Activated T-cell treated with anti-CD3 and anti-CD28 coated beads, Interleukin-2, amount 50 U/mL, for 48 hours (primary cell): ENCODE measurements at places on chromosomes 7 and 10.
A peak's percentile ranks its signal among the peaks of the same experiment; 100 is the strongest.

DNA sequence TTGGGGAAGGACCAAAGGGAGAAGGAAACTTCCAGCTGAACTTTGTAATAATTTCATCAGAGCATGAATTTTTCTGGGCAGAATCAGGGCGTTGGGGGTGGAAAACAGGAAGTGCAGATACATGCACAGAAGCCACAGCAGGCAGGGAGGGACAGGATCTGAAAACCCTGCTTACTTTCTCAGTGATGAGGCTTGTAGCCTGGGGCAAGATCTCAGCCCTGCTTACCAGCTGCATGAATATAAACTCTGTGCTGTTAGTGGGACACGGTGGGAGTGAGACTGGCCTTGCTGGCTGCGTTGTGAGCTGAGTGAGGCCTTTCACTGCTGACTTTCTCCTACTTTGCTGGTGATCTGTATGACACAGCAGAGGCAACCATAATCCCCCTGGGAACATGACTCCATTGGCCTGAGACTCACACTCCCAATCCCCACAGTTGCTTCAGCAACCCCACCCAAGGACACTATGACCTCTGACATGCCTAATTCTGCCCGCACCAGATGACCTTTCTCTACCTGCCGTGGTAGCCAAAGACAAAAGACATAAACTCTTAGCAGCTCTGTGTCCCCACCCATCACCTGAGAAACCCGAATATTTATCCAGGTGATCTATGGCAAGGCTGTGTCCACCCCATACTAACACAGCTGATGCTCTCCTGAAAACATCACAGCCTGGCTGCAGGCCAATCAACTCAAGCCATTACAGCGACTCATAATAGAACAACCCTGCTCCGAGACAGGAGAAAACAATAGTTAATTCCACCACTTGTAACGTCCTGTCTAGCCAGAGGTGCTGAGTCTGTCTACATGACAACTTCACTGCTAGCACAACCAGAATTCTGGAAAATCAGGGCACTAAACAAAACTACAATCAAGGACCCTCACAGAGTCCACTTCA is 190.7 kb upstream of the CHRM2 start:
- no peak for DNase-seq

DNA sequence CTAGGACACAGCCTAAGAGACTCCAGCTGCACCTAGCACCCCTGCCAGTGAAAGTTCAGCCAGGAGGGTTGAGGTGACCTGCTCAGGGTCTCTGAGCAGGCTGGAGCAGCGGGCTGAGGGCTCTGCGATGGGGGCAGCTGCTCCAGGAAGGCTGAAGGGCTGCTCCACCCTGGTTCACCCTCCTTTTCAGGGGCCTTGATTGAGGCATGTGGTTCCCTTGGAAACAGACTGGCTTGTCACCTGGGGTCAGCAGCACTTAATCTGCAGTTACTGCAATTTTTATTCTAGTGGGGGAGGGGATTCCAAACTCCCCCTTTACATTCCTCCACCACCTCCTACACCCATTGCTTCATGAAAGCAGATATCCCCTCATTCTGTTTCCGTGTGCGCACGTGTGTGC is 85.3 kb upstream of the UNC5B start:
- no peak for DNase-seq

GRCh38 chr10:3538656-3539531 is 246.1 kb downstream of the KLF6 start:
- peak; percentile 27 for DNase-seq

DNA sequence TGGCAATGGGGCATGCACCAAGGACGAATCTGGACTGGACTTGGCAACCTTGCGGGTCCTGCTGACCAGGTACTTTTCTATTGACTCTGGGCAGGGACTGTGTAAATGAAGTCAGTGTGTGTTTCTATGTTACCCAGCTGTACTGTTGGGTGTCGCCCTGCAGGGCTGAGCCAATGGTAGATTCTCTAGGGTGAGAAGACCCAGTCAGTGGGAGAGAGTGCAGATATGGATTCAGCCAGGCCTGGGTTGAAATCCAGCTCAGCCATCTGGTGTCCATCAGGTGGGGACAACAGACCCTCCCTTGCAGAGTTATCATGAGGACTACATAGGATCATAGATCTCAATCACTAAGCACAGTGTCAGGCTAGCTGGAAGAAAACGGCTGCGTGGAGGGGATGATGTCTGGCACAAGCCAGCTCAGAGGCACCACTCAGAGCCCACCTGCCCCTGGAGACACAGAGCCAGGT is 4.9 kb upstream of the PPIF start:
- no peak for DNase-seq

- no peak for DNase-seq
These were observed 868.0 kb downstream of the KCNMA1 start for GRCh38 chr10:76769582-76769981.

DNA sequence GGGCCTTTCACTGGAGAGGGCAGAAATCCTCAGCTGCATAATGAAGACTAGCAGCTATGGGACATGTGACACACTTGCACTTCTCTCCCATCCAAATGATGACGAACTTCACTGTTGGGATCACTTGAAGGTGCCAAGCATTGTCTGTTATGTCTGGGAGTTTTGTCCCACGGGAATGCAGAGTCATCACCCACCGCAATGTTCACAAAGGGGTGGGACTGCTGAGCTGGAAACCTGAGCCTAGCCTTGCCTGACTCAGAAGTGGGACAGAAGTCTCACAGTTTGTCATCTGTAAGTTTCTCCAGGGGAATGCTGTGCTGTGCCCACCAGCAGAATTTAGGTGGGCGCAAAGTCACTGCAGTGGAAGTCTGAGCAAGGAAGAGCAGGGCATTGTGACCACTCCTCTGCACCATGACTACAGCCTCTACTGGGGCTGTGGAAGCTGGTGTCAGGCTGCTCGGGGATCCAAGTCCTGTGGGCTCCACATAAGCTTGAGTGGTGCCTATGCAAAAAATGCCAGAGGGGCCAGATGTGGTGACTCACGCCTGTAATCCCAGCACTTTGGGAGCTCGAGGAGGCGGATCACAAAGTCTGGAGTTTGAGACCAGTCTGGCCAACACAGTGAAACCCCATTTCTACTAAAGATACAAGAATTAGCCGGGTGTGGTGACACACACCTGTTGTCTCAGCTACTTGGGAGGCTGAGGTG is 472.0 kb upstream of the CNTNAP2 start:
- no peak for DNase-seq

DNA sequence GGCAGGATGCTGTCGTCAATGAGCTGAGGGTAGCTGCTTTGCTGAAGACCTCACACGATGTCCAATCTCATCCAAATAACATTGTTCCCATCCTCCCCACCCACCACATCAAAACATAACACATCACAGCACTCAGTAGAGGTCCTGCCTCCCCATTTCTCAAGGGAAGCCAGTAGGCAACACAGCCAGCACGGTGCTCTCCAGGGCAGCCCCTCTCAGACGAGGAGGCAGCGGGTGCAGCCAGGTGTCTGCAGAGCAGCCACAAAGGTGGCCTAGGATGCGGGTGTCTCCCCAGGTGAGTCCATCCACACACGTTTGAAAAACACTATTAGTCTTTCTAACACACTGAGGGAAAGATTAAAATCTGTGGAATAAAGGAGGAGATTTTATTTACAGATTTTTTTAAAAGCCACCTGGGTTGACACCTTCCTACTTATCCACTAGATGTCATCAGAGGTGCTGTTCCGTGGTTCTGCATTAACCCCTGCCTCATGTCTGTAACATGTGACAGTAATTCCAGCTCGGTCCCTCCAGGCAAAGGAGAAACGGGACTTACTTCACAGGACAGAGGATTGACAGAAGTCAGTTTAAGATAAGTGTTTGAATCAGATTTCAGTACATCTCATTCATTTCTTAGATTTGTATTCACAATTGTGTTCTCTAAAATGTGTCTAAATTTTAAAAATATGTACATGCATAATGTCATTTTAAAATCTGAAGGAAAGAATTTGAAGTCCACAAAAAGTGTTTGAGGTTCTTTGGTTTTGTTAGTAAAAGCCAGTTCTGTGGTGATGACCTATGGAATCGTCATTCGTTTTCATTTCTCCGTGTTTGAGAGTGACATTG is 68.0 kb downstream of the LANCL2 start:
- DNase-seq: no peak

DNA sequence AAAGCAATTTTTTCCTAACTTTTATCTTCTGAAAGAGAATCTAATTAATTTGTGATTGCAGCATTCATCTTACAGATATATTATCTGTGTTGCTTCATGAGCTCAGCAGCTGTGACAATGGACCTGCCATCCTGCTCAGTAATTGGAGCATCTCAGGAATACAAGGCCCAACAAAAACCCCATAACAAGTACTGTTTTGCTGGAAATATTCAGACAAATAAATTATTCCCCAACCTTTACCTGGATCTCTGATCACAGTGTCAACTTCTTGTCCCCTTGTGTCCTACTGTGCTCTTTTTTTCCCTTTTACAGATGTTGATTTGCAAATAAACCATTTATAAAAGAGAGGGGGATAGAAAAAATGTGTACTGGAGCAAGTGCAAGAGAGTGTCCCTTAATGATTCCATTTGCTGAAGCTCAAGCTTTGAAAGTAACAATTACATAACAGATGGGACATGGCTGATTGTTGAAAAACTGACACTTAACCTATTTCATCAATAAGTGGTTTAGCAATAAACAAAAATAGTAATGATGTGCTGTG is 1063.4 kb upstream of the GHITM start:
- no peak for DNase-seq

- no peak for DNase-seq
These were observed 626.5 kb downstream of the SDK1 start for GRCh38 chr7:3927446-3928110.

DNA sequence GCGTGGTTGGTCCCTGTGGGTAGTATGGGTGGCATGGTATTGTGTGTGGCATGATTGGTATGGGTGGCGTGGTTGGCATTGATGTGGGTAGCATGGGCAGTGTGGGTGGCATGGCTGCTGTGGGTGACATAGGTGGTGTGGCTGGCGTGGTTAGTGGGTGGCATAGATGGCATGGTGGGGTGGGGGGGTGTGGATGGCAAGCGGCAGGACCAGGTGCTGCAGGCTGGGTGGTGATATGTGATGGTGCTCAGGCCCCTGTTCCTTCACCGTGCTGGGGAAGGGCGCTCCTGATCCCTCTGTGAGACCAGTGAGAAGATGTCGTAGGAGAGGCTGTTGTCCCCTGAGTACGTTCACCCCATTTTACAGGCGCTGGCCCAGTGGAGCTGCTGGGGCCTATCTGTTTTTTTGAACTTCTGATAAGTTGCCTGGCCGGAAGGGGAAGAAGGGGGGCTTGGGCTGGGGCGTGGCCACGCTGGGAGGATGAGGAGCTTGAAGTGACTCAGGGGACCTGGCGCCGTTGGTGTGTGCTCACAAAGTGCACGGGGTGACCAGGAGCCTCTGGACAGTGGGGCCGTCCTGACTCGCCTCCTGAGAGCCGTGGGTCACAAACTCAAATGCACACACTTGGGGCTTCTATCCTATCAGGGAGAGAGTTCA is 17.5 kb downstream of the INPP5A start:
- DNase-seq: peak; percentile 55

- no peak for DNase-seq
These were observed 233.0 kb downstream of the PTN start for GRCh38 chr7:137110535-137110934.

DNA sequence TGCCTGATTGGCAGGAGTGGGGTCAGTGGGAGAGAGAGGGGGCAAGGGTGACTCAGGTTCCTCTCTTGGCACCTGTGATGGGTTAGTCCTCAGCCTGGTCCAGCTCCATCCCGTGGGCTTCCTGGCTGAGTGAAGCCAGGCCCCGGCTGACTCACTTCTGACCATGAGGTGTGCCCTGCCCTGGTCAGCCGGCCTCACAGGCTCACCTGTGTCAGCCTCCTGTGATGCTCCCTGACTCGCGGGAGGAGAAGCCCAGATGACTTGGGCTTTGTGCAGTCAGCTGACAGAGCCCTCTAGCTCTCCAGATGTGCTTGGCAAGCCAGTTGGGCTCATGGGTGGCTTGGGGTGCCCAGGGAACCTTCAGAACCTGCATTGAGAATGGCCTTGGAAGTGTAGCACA is 16.0 kb upstream of the PPIF start:
- no peak for DNase-seq
